ENCODE measurements at places on chromosomes 5 and 9. TPM values are rescaled to one million over a fixed set of nuclear protein-coding genes. Genes with fewer than 3 reads are reported as not detected.

Gene FCN1
- total RNA-seq = not detected

Gene SV2C
- total RNA-seq = not detected

Gene GCNT1
- 4.4 TPM for total RNA-seq

Gene AK1
- total RNA-seq = 83.4 TPM

Gene PLPP7
- not detected for total RNA-seq

Gene CD72
- 0.13 TPM for total RNA-seq

Gene ARL14EPL
- total RNA-seq = 0.35 TPM

Gene EIF4E1B
- not detected for total RNA-seq

Gene TAF11L10
- not detected for total RNA-seq

Gene FAM169A
- total RNA-seq = 7.7 TPM

Gene CCL28
- total RNA-seq = 0.23 TPM

Gene PTCD2
- total RNA-seq = 12.4 TPM

Gene PCDHGB6
- total RNA-seq = 0.07 TPM

Gene ARSI
- 28.6 TPM for total RNA-seq

Gene PRR16
- total RNA-seq = not detected

Gene JAK2
- 2.9 TPM for total RNA-seq

Gene SPRY4
- total RNA-seq = 9.7 TPM

Gene CHSY3
- total RNA-seq = 0.16 TPM

Gene ITGA1
- 1.4 TPM for total RNA-seq

Gene PDCD1LG2
- total RNA-seq = 0.13 TPM

Gene WDR38
- total RNA-seq = not detected

Gene SLC25A2
- not detected for total RNA-seq

Gene MELK
- total RNA-seq = 78.4 TPM

Gene RNF180
- total RNA-seq = 0.32 TPM

Gene SLC25A48
- not detected for total RNA-seq

Gene NR3C1
- 23.9 TPM for total RNA-seq

Gene PRSS3
- total RNA-seq = 18.7 TPM

Gene SNX24
- 23.1 TPM for total RNA-seq

Gene SPINK1
- total RNA-seq = 0.95 TPM

Gene IL5
- not detected for total RNA-seq

Gene DBH
- not detected for total RNA-seq

Gene EFNA5
- total RNA-seq = 26.8 TPM

Gene GADD45G
- total RNA-seq = 0.42 TPM

Gene GDA
- total RNA-seq = 1.2 TPM

Gene ENG
- 0.13 TPM for total RNA-seq

Gene SLC6A7
- not detected for total RNA-seq

Gene MOCS2
- total RNA-seq = 34.5 TPM

Gene KCNV2
- not detected for total RNA-seq

Gene NEURL1B
- total RNA-seq = 4.5 TPM

Gene PCDHB4
- 0.11 TPM for total RNA-seq

Gene NOXA1
- 1.9 TPM for total RNA-seq

Gene AQP3
- total RNA-seq = 16.7 TPM

Gene ORM1
- not detected for total RNA-seq

Gene LCN9
- total RNA-seq = not detected

Gene RNF208
- 1.4 TPM for total RNA-seq

Gene CDHR2
- 0.33 TPM for total RNA-seq

Gene PARP8
- total RNA-seq = 0.11 TPM

Gene IPPK
- 11.9 TPM for total RNA-seq

Gene ABO
- total RNA-seq = not detected

Gene IL4
- not detected for total RNA-seq

Gene PDLIM7
- 83.6 TPM for total RNA-seq

Gene PDE6A
- 0.25 TPM for total RNA-seq

Gene APBA1
- total RNA-seq = 0.13 TPM

Gene SHROOM1
- total RNA-seq = 8.3 TPM

Gene ELAVL2
- 0.06 TPM for total RNA-seq
